GM19239 (cell line): ENCODE measurements at places on chromosomes 5 and 9.
A peak's percentile ranks its signal among the peaks of the same experiment; 100 is the strongest.

DNA sequence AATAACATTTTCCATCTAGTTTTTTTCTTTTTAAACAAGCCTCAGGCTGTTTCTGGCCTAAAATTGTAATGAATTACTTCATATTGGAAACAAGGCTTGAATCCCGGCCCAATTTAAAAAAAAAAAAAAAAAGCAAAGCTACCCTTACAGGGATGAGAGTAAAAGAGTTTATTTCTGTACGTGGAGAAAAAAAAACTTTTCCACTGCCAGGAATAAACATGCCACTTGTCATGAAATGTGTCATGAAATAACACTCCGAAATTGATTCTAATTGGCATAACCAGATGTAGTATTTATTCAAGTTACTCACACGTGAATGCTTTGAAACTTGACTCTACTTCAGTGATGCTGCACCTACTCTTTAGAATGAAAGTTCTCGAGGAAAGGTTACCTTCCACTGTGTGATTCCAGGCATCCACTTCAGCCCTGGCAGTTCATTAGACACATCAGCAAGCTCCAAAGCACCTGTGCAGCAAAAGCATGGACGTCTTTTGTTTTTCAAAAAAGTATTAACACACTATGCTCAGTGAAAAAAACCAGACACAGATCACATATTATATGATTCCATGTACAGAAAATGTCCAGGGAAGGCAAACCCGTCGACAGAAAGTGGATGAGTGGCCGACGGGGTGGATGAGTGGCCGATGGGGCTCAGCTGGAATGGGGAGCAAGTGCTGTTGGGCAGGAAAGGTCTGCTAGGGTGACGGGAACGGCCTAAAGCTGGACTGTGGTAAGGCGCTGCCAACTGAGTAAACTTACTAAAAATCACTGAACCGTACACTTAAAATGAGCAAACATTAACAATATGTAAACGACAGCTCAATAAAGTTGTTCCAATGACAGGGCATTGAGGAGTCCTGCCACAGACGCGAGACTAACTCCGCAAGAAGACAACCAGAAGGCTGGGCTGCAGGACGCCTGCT lies 21.2 kb downstream of the NSUN2 start:
- no peak for DNase-seq

DNA sequence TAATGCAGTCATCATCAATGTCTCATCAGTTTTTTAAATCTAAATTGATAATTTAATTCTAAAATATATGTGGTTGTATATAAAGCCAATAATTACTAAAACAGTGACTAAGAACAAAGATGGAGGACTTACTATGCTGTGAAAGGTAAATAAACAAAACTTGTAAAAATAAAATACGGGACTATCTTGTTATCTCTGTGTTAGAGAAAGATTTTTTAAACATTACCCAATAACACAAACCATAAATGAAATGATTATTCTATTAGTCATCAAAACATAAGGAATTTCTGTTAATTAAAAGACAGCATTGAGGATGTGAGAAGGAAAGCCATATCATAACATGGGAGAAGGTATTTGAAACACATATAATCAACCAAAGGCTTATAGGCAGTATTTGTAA lies 226.2 kb upstream of the SMC2 start:
- DNase-seq = no peak

- DNase-seq = no peak
These were observed 136.7 kb upstream of the PJA2 start for GRCh38 chr5:109546461-109546860.

- DNase-seq = no peak
These were observed 8.2 kb downstream of the NR2F1-AS1 start for GRCh38 chr5:93572608-93573353.

DNA sequence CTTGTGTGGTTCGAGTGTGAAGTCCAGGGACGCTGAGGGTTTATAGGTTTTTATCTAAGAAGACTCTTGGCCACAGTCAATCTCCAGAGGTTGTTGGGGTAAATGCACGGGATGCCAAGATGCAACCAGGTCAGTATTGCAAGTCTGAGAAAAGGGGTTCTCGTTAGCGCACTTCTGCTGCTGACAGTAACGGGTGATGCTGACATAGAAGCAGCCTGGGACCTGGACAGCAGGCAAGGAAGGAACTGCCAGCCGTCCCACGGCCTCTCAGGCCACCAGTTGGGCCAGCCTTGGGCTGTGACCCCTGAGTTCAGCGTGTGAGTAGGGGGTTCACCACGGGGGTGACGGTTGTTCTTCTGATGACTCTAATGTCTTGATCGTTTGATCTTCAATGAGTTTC lies 39.0 kb downstream of the TENT4A start:
- no peak for DNase-seq

DNA sequence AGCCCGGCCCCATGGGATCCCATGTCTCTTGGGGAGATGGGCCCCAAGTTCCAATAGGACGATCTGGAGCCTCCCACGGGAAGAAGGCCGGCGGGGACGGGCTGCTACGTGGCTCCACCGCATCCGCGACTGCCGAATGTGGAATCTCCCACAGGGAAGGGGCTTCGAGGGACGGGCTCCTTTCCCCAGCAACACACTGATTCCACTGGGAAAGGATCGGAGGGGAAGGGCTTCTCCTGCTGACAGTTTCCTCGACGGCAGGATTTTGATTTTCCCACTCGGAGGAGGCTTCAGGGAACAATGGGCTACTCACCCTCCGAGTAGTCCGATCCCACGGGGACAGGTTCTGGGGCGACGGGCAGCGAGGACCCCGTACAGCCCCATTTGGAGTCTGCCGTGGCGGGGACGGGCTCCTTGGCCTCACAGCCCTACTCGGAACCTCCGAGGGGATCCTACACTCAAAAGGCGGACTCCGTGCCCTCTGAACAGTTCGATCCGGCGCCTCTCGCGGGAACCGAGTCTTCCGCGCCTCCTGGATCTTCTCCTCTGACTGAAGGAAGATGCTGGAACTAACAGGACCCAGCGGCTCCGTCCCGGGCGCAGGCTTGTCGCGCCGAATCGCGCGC lies 1.3 kb downstream of the PROB1 start:
- DNase-seq = no peak

DNA sequence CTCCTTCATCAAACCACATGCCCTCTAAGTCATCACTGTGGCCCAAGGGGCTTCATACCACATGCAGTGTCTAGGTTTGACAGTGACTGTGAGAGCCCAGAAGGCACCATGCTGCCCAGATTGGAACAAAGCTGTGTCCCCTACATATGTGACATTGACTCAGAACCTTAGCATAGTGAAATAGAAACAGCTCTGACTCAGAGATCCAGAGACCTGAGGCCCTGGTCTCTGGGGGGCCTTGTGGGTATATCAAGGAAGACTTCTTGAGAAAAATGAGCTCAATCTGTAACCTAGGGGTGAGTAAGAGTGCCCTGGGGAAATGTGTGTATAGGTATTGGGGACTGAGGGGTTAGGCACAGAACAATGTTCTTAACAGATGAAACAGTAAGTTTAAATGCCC lies 7.1 kb upstream of the ENTREP1 start:
- no peak for DNase-seq

GRCh38 chr9:104931256-104931655 lies 3.3 kb upstream of the ABCA1 start:
- no peak for DNase-seq

DNA sequence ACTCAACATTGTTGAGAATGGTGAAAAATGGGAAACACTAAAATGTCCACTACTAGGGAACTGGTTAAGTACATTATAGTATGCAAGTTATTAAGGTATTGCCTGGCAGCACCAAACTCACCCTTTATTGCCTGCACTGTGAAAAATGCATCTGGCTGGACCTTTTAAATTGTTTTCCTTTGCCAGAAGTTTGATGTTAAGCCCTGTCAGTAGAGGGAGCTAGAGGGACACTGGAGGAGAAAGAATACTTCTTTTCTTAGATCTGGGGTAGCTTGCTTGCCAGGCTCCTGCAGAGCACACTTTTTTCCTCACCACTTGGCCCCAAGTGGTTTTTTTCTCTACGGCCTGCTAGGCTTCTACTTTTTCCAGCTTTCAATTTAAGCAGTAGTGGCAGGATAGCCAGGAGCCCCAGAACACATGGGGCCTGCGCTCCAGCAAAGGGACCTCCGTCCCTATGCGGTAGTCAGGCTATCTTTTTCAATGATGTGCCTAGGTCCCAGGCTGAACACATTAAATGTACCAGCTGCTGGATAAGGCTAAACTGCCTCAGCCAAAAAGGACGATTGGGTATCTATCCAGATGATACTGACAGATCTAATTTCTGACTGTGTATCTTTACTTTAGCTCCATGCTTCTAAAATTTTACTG lies 8.0 kb upstream of the HABP4 start:
- DNase-seq = no peak

DNA sequence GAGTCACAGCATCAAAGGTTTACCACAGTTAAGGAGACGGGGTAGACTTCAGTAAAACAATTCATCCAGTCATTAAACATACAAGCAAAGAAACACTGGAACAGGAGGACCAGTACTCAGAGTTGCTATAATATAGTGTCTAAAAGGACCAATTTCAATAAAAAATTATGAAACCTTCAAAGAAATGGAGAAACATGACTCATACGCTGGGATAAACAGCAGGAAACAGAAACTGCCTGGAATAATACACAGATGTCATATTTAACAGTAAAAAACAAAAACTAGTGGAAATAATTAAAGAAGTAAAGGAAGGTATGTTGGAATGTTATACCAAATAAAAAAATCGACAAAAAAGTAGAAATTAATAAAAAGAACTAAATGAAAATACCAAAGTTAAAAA lies 1075.9 kb downstream of the NR2F1-AS1 start:
- no peak for DNase-seq

GRCh38 chr9:24939109-24939850 lies 393.6 kb upstream of the IZUMO3 start:
- no peak for DNase-seq

- no peak for DNase-seq
These were observed 167.0 kb upstream of the ZNF618 start for GRCh38 chr9:113708821-113709713.

DNA sequence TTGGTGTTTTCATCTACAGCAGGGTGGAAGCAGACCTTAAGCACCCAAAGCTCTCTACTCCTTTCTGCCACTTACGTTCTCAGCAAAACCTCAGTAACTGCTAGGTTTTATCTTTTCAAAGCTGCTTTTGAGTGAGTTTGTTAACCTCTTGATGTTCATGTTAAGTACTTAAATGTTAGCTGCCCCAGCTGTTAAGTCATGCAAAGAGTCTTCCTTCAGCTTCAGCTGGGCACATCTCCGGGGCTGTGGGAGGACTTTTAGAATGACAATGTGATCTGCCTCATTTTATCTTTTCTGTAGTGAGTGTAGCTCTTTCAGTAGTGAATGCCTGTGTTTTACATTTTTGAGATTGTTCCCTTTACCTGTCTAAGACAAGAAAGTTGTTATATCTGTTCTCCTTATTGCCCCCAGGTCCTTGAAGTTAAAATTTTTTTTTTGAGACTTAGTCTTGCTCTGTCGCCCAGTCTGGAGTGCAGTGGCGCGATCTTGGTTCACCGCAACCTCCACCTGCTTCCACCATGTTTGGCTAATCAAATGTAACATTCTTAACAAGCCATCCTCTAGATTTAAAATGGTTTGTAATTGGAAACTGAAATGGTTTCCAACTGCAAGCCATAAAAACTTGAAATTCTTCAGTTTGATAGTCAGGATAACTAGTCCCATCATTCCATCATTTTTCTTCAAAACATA lies 19.6 kb downstream of the KDM4C start:
- DNase-seq = no peak

GRCh38 chr9:136565086-136565714 lies 19.4 kb upstream of the NOTCH1 start:
- DNase-seq = no peak

DNA sequence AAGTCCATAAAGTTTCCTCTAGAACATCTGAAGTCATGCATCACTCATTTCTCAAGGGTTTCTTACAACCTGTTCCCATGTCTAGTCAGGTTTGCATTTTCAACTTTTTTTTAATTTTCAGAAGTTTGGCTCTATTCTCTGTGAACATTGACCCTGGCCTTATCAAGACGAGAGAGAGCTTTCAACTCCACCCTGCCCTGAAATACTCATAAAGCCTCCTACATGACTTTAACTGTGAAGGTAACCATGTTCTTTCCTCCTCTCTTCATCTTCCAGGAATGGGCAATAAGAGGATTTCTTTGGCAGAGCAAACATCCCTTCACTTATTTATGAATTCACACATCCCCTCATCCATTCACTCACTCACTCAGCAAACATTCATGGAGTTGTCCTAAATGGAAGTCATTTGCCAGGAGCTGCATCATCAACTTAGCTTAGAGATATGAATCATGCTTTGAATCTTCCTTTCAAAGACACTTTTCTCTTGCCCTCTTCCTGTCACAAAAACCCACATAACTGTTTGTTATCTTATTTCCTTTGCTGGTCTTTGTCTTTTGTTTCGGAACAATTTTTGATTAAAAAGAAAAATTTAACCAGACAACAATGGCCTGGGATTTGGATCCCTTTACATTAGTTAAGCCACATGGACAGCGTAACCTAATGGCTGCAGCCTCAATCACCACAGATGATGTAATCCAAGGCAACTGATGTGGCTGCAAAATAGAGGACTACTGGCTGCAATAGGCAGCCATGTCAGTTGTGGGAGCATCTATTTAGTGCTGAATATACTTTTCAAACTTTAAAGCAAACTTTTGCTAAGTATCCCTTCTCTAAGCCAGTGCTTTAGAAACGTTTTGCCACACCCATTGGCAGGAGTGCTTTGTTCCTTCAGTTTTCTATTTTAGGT lies 43.0 kb upstream of the GNAQ start:
- DNase-seq = no peak

DNA sequence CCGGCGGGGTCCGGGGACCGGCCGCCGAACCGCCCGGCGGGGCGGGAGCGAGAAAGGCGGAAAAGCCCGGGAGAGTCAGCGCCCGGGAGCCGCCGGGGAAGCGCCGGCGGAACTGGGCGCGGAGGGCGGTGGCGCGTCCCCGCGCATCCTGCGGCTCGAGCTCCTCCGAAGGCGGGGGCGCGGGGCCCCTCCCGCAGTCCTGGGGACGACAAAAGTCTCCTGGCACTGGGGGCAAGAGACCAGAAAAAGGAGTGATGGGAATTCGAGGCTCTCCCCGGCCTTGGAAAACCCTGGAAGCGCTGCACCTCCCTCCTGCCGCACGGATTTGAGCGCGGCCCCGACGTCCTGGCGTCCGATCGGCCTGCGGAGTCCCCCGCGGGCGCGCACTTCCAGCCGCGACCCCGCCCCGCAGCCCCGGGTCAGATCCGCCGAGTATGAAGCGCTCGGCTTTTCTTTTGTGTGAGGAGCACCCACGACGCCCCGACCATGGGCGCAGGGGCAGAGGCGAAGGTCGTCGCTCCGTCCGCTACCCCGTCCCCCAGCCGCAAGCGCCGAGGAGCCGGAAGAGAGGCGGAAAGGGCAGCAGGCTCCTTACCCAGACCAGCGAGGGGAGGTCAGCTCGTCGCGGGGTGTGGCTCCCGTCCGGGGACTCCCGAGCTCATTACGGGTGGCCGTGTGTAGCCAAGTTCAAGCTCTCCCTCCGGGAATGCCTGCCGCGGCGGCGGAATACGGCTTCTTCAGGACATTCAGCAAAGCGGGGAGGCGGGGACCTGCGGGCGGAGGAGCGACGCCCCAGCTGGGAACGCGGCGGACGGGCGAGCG lies at the start of gene EPB41L4A:
TSS of gene EPB41L4A (minus strand) at position 114 of the 822 bp plus-strand sequence. CDS start 238 bp downstream, outside the sequence.
- peak; percentile 24 for DNase-seq

- DNase-seq = no peak
These were observed 241.6 kb upstream of the CD180 start for GRCh38 chr5:67437905-67438845.

- no peak for DNase-seq
These were observed 271.4 kb downstream of the CSNK1G3 start for GRCh38 chr5:123783421-123783820.
